ENCODE measurements at places on chromosomes 5 and 9.

GRCh38 chr9:128431207-128431606 is 10.6 kb downstream of the CERCAM start:
- H3K36me3 ChIP-seq, result no peaks in the 10 kb centered on the region
- H3K27me3 ChIP-seq, result no peaks in the 10 kb centered on the region
- H3K4me3 ChIP-seq, result no peak overlapping the region
- no peaks in the 10 kb centered on the region for H3K4me1 ChIP-seq

DNA sequence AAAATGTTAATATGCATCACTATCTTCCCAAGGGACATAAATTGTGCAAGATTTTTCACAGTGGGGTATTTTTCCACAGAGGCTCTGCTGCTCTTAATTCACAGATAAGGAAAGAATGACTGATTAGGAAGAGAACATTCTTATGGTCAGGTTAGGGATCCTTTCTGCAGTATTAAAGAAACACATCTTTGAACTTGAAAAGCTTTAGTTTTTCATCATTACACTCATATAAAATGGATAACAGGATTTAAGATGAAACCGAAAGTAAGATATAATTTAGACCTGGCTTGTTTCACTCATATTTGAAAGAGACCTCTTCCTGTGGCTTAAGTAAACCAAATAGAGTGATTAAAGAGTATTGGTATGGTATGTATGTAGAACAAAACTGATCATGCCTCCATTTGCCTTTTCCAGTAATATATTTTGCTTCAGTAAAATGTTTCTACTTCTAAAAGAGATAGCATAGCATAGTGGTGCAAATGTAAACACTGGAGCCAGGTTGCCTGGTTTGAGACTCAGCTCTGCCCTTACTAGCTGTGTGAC is 160.0 kb downstream of the PRR16 start:
- H3K4me3 ChIP-seq, result no peak overlapping the region
- no peak overlapping the region for H3K27ac ChIP-seq
- no peak for DNase-seq

DNA sequence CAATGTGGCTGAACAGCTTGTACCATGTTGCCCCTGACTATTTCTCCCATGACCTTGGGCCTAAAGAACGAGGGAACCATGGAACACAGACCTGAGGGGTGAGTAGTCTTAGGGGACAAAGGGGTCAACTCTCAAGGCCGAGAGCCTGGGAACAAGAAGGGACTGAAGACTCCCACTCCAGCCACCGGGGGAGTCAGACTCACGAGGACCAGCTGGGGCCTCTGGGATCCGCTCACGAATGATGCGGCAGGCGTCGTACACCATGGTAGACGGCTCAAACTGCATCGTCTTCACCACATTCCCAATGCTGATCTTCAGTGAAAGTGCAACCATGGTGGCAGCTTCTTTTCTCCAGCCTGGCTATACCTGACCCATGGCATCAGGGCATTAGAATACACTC is 6.6 kb downstream of the TLN1 start:
- peaks cover 65% of the 10 kb centered on the region for H3K36me3 ChIP-seq
- no peaks in the 10 kb centered on the region for H3K27me3 ChIP-seq
- H3K4me3 ChIP-seq, result no peak overlapping the region
- DNase-seq, result no peak
- H3K4me1 ChIP-seq, result peaks cover 47% of the 10 kb centered on the region

- no peaks in the 10 kb centered on the region for H3K27me3 ChIP-seq
- H3K27ac ChIP-seq, result peak overlapping the region; percentile 76
Measured at GRCh38 chr5:180786531-180787398, 15.8 kb downstream of the MGAT1 start.

DNA sequence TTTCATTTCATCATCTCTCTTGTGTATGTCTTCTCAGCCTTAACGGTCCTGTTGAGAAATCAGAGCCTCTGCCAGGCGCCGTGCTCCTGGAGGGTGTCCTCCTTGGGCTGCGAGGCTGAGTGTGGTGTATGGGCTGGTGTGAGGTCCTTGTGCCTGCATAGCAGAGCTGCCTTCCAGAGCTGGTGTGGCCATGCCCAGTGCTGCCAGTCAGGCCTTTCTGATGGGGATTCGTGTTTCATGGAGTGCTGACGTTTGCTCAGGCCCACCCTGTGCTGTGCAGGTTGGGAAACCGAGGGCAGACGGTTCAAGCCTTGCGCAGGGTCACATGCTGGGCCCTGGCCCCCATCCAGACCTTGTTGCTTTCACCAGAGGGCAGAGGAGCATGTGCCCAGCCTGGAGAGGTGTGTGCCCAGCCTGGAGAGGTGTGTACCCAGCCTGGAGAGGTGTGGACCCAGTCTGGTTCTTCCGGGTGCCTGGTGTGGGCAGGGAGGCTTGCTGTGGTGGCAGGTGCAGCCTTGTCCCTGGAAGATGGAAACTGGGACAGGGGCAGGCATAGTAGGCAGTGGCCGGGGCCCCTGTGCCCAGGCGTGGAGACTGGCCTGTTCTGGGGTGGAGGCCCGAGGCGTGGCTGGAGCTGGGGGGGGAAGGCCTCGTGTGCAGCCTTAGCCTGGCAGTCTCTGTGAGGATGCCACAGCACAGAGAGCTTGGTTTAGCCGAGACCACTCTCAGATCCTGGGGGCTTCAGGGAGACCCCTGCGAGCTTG is 84.0 kb downstream of the RXRA start:
- peaks cover 97% of the 10 kb centered on the region for H3K4me1 ChIP-seq
- peak; percentile 89 for DNase-seq
- H3K27me3 ChIP-seq, result no peaks in the 10 kb centered on the region

- H3K27me3 ChIP-seq, result no peaks in the 10 kb centered on the region
- H3K27ac ChIP-seq, result no peak overlapping the region
- no peak overlapping the region for H3K4me3 ChIP-seq
- peaks cover 16% of the 10 kb centered on the region for H3K4me1 ChIP-seq
- H3K36me3 ChIP-seq, result peaks cover 21% of the 10 kb centered on the region
Measured at GRCh38 chr9:137708590-137709284, 89.9 kb downstream of the EHMT1 start.

GRCh38 chr5:148861696-148862095 is 35.3 kb downstream of the ADRB2 start:
- no peaks in the 10 kb centered on the region for H3K27me3 ChIP-seq
- no peak for DNase-seq
- H3K4me1 ChIP-seq, result peaks cover 41% of the 10 kb centered on the region
- no peak overlapping the region for H3K27ac ChIP-seq

- H3K27ac ChIP-seq, result no peak overlapping the region
- DNase-seq, result no peak
- no peak overlapping the region for H3K4me3 ChIP-seq
- H3K4me1 ChIP-seq, result no peaks in the 10 kb centered on the region
- H3K36me3 ChIP-seq, result no peaks in the 10 kb centered on the region
Measured at GRCh38 chr9:14326264-14326826, 12.4 kb upstream of the NFIB start.

- no peak overlapping the region for H3K27ac ChIP-seq
- H3K4me1 ChIP-seq, result peaks cover 12% of the 10 kb centered on the region
- H3K4me3 ChIP-seq, result no peak overlapping the region
- no peak for DNase-seq
- H3K27me3 ChIP-seq, result no peaks in the 10 kb centered on the region
- H3K36me3 ChIP-seq, result no peaks in the 10 kb centered on the region
Measured at GRCh38 chr9:113462781-113463286, 693 bp upstream of the RGS3 start.

GRCh38 chr5:96259151-96259772 is 173.8 kb downstream of the PCSK1 start:
- no peak overlapping the region for H3K27ac ChIP-seq
- no peak for DNase-seq
- no peaks in the 10 kb centered on the region for H3K27me3 ChIP-seq
- no peaks in the 10 kb centered on the region for H3K36me3 ChIP-seq
- H3K4me3 ChIP-seq, result no peak overlapping the region

DNA sequence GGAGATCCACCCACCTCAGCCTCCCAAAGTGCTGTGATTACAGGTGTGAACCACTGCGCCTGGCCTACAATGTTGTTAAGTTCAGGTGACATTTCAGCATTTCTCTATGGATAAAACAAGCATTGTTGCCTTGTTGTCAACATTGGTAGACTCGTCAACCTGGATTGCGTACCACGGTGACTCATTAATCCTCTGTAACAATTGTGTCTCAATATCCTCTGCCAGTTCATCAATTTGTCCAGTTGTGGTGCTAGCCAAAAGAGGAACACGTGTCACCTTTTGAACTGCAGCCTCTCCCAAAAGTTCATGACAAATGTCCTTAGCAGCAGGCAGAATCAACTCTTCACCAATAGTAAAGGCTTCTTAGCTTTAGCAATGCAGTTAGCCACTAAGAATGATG is 46.3 kb upstream of the LARP1 start:
- H3K36me3 ChIP-seq, result no peaks in the 10 kb centered on the region
- no peak overlapping the region for H3K4me3 ChIP-seq
- peaks cover 7% of the 10 kb centered on the region for H3K4me1 ChIP-seq
- no peak for DNase-seq
- no peak overlapping the region for H3K27ac ChIP-seq

DNA sequence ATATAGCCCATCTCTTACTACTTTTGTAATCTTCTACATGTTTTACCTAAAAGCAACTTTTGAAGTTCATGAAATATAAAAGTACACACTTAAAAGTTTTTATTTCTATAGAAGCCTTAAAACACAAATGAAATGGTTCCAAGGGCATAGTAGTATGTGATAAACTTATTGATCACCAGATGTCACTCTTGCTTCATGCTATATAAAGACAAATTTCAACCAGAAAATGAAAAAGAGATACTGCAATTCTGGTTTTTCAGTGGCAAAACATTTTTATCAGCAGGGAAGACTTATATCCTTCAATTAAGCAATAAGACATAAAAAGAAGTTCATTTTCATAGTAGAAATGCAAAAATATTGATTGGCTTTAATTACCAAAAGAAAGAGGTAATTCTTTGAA is 69.4 kb upstream of the FBXL17 start:
- no peaks in the 10 kb centered on the region for H3K36me3 ChIP-seq
- no peak overlapping the region for H3K4me3 ChIP-seq
- H3K27me3 ChIP-seq, result no peaks in the 10 kb centered on the region

DNA sequence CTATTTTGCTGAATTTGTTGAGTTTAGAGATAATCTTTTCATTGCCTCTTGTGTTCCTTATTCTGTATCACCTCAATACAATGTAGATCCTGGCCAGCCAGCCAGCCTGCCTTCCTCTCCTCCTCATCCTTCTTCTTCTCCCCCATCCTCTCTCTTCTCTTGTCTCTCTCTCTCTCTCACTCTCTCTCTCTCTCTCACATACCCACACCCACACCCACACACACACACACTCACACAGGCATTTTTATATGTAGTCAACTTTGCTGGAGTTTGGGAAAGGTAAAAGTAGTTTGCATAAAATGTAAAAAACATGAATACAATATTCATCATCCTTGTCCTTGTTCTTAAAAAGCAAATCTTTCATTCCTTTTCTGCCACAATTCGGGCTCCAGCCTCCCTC is 60.5 kb downstream of the ZFAND5 start:
- H3K27me3 ChIP-seq, result no peaks in the 10 kb centered on the region
- DNase-seq, result no peak
- peak overlapping the region; percentile 88 for H3K27ac ChIP-seq
- H3K4me3 ChIP-seq, result peak overlapping the region; percentile 52

DNA sequence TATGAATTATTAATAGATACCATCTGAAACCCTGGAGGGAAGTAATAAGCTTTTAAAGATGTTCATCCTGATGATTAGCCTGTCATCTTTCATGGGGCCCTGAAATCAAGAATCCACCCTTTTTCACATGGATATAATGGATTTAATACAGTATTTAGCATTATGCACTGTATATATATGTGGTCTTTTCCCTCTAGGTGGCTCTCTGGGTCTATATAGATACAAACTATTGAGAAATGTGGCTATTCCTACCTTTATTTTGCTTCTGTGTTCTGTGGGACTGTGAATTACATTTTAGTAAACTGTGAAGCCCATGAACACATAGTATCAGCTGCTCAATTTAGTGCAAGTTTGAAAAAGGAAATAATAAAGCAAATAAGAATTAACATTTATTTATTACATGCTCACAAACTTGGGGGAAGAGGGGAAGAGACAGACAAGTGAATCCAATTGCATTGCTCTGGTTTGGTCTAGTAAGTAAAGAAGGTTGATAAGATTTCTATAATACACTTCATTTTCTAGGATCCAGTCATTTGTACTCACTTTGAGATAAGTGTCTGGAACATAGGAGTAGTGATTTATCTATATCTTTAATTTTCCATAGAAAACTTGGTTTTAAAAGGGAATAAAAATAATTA is 112.2 kb downstream of the SCAMP1 start:
- H3K36me3 ChIP-seq, result no peaks in the 10 kb centered on the region
- no peak for DNase-seq
- no peaks in the 10 kb centered on the region for H3K27me3 ChIP-seq
- no peak overlapping the region for H3K4me3 ChIP-seq

GRCh38 chr5:61612431-61612830 is 280.4 kb downstream of the ZSWIM6 start:
- no peaks in the 10 kb centered on the region for H3K27me3 ChIP-seq
- H3K4me3 ChIP-seq, result no peak overlapping the region
- no peaks in the 10 kb centered on the region for H3K36me3 ChIP-seq
- no peaks in the 10 kb centered on the region for H3K4me1 ChIP-seq
- no peak for DNase-seq
- no peak overlapping the region for H3K27ac ChIP-seq

DNA sequence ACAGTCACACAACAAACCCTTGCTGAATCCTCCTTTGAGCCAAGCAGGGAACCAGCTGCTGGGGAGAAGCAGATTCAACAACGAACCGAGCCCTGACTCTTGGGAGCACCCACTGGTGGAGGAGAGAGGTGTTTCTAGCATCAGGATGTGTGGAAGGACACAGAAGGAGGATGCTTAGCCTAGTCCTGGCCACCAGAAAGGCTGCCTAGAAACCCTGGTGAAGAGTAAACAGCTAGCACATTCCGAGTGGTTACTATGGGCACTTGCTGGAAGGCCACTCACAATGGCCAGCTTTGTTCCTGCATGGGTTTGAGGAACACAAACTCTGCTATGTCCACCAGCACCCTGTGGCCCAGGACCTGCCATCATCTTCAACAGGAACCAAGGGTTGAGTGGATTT is 1.8 kb downstream of the TIFAB start:
- H3K27me3 ChIP-seq, result peaks cover 4% of the 10 kb centered on the region
- H3K4me1 ChIP-seq, result peaks cover 1% of the 10 kb centered on the region
- no peak overlapping the region for H3K4me3 ChIP-seq
- no peak for DNase-seq
- no peak overlapping the region for H3K27ac ChIP-seq

GRCh38 chr9:134453776-134454475 is 127.7 kb downstream of the RXRA start:
- no peaks in the 10 kb centered on the region for H3K27me3 ChIP-seq
- no peak overlapping the region for H3K4me3 ChIP-seq
- no peak for DNase-seq
- no peak overlapping the region for H3K27ac ChIP-seq
- no peaks in the 10 kb centered on the region for H3K36me3 ChIP-seq

- no peaks in the 10 kb centered on the region for H3K27me3 ChIP-seq
- no peak for DNase-seq
- no peak overlapping the region for H3K27ac ChIP-seq
- H3K4me3 ChIP-seq, result no peak overlapping the region
- no peaks in the 10 kb centered on the region for H3K4me1 ChIP-seq
Measured at GRCh38 chr9:75914883-75915452, 24.5 kb downstream of the PCSK5 start.

DNA sequence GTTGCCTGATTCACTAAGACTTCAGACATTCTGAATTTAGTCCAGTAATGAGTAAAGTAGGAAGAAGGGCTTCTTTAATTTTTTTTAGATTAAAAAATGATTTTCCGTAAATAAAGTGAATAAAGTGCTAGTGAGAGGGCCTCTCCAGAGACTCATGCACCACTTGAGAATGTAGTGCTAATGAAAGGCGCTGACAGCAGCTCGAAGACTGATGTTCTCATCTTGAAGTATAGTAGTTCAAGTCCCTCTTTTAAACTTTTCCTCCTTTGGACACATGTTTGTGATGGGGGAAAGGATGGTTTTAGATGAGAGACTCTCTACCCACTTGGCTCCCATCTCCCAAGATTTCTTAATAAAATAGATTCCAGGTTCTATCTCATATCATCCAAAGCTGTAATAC is 48.5 kb downstream of the G3BP1 start:
- no peak overlapping the region for H3K27ac ChIP-seq
- DNase-seq, result no peak
- no peaks in the 10 kb centered on the region for H3K4me1 ChIP-seq
- H3K27me3 ChIP-seq, result no peaks in the 10 kb centered on the region
- H3K36me3 ChIP-seq, result peaks cover 11% of the 10 kb centered on the region
